ENCODE measurements at places on chromosomes 1 and 21.

GRCh38 chr21:38793926-38794713 is 11.6 kb upstream of the ETS2 start:
- no peak for DNase-seq

- DNase-seq, result no peak
Measured at GRCh38 chr1:195831789-195832188, 776.5 kb downstream of the KCNT2 start.

GRCh38 chr1:208291923-208292711 is 47.9 kb upstream of the PLXNA2 start:
- no peak for DNase-seq

DNA sequence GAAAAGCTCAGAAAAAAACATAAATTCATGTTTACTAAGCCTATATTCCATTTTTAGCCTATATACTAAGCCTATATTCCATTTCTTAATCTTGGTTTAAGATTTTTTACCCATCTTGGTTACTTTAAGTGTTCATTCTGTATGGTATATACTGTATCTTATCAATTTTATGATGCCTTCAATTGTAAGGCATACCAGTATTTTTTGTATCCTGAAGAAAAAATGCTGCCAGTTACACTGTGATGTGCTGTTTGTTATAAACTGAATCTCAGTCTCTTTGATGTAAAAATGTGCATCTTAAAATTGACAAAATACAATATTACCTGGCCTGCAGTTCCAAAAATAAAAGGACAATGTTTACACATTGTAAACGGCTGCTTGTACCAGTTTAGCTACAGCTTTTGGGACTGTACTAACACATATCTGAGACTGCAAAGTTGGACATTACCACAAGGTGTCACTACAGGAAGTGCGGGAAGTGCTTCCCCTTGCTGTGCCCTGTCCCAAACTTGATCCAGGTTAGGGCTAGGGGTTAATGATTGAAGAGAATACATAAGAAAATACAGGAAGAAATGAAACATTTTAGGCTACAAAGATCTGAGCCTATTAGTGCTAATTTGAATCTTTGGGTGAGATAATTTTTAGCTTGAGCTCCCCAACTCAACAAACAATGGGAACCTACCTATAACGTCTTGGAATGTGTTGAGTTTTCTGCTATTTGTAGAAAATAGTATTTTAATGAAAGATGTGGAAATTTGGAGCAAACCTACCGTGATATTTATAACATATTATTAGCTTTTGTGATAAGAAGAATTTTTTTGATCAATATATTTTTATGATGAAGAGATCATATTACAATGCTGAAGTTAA is 108.9 kb downstream of the LBR start:
- DNase-seq, result peak; percentile 16

DNA sequence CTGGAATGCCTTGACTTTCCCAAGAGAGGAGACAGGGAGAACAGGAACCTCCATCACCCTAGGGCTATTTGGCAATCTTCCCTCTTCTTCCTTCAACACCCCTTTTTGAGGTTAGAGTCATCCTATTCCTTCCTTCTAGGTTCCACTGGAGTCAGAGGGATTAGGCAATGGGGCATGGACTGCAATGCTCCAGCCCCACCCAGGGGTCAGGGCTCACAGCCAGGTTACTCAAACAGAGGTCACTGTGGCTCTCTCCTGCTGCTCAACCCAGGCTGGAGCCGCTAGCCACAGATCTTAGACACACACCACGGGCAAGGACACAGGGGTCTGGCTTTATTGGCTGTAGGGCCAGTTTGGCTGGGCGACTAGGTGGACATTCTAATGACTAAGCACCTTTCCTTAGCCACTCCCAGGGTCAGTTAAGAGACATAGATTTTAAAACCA is 145.5 kb upstream of the NRIP1 start:
- DNase-seq, result no peak

- no peak for DNase-seq
Measured at GRCh38 chr1:240474133-240474614, 137.8 kb downstream of the GREM2 start.

DNA sequence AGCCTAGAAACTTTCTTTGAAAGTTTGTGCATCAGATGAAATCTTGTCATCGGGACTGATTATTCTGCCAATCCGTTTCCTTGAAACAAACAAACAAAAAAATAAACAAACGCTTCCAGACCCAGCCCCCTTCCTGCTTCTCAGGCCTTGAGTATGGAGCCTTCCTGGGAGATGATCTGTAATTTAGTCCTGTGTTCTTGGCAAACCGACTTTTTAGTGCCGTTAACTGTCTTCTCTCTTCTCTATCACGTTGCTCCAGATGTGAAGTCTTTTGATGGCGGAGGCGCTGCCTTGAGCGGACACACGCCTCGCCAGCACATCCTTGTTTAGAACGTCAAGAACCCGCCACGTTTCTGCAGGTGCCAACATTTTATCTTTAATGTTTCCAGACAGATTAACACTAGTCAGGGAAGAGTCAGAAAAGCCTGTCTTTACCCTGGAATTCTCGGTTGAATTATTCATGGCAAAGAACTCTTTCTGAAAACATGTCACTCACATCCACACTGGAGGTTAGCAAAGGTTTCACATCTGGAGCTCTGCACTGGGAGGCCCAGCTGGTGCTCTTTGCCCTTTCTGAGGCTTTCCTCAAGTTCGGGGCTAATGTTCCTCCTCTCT is 265.7 kb upstream of the C1orf174 start:
- DNase-seq, result no peak

GRCh38 chr1:9908871-9909233 is 1.2 kb downstream of the CTNNBIP1 start:
- DNase-seq, result no peak

DNA sequence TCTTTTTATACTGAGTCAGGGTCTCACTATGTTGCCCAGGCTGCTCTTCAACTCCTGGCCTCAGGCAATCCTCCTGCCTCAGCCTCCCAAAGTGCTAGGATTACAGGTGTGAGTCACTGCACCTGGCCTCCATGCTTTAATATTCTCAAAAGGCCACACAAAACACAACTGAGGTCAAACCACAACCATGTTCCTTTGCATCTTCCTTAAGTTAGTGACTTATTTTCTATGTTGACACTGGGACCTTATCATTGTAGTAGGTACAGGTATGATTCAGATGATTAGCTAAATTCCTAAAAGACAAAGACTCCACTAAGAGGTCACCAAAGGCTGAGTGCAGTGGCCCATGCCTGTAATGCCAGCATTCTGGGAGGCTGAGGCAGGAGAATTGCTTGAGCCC is 131.9 kb upstream of the ATP1B1 start:
- DNase-seq, result no peak
